B cell (primary cell): ENCODE measurements at places on chromosomes 6 and 20. TPM values are rescaled to one million over a fixed set of nuclear protein-coding genes. Genes with fewer than 3 reads are reported as not detected.

Gene ALDH8A1
- 0.49 and 1.6 TPM in 2 replicates for total RNA-seq

Gene RIPPLY2
- not detected in 2 replicates for total RNA-seq

Gene SGK2
- total RNA-seq: 1.7 and 2.4 TPM in 2 replicates

DNA sequence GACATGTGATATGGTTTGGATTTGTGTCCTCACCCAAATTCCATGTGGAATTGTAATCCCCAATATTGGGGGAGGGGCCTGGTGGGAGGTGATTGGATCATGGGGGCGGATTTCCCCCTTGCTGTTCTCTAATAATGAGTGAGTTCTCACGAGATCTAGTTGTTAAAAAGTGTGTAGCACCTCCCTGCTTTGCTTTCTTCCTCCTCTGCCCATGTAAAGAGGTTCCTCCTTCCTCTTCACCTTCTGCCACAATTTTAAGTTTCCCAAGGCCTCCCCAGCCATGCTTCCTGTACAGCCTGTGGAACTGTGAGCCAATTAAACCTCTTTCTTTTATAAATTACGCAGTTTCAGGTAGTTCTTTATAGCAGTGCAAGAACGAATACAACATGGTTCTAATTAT lies 2.1 kb upstream of the ZNF451 start:
- no peak overlapping the region for H3K27ac ChIP-seq
- H3K4me1 ChIP-seq: peaks cover 7% of the 10 kb centered on the region
- peaks cover 5% of the 10 kb centered on the region for H3K36me3 ChIP-seq
- no peak for DNase-seq
- no peaks in the 10 kb centered on the region for H3K27me3 ChIP-seq

DNA sequence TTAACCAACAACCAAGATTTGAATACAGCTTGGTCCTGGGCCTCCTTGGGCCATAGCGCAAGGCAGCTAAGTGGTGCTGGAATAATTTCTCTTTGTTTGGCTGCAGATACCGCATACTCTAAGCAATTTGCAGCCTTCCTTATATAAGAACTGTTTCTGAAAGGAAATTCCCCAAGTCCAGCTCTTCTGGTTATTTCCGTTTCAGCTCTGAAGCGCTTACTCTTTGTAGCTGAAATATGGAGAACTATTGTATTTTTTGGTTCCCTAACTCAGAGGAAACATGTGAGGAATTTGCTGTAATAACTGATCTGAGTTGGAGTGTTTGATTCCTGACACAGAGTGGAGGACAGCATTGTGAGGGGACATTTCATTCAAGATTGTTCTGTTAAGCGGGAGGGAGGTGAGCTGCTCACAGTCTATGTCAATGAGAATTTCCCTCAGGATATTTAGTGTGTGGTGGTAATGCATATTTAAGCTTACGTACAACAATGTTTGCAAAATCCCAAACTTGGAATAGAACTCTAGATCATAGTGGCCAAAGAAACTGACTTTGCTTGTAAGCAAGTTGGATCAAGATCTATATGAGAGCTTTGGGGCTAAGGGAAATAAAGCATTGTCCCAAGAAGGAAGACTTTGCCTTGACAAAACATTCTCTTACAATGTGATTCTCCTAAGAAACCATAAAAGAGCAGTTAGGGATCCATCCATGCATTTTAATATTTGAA lies 576.6 kb upstream of the FLRT3 start:
- no peaks in the 10 kb centered on the region for H3K27me3 ChIP-seq
- H3K36me3 ChIP-seq: no peaks in the 10 kb centered on the region
- no peak overlapping the region for H3K27ac ChIP-seq

GRCh38 chr6:89146718-89147700 lies 1.2 kb downstream of the PM20D2 start:
- peak overlapping the region; percentile 87 for H3K27ac ChIP-seq
- DNase-seq: no peak
- H3K4me3 ChIP-seq: peak overlapping the region; percentile 68
- H3K4me1 ChIP-seq: peaks cover 11% of the 10 kb centered on the region

- peak overlapping the region; percentile 82 for H3K27ac ChIP-seq
- H3K4me1 ChIP-seq: peaks cover 16% of the 10 kb centered on the region
- peak overlapping the region; percentile 53 for H3K4me3 ChIP-seq
- DNase-seq: peak; percentile 59
- peaks cover 3% of the 10 kb centered on the region for H3K36me3 ChIP-seq
These were observed 280.4 kb downstream of the PTPRK start for GRCh38 chr6:128240024-128240428.

- DNase-seq: no peak
- no peaks in the 10 kb centered on the region for H3K27me3 ChIP-seq
- H3K4me1 ChIP-seq: no peaks in the 10 kb centered on the region
- H3K4me3 ChIP-seq: no peak overlapping the region
- H3K36me3 ChIP-seq: no peaks in the 10 kb centered on the region
These were observed 84.6 kb upstream of the TCF21 start for GRCh38 chr6:133804265-133804664.

DNA sequence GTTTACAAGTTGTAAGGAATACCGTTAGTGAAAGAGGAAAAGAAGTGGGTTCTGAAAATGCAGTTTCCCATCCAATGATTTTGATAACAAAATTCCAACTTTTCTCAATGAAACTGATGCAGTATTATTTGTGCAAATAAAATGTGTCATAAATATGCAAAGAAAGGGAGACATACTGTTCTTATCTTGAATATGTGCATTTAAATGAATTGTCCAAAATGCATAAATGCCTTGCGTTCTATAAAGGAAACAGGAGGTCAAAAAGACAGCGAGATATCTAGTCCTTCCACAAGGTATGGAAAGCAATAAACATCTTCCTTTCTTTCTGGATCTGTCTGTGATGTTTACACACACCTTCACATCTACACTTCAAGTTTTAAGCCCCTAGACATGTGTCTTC lies 54.6 kb upstream of the ISM1 start:
- H3K27me3 ChIP-seq: no peaks in the 10 kb centered on the region
- H3K4me1 ChIP-seq: no peaks in the 10 kb centered on the region
- no peaks in the 10 kb centered on the region for H3K36me3 ChIP-seq
- H3K27ac ChIP-seq: no peak overlapping the region
- no peak overlapping the region for H3K4me3 ChIP-seq
- no peak for DNase-seq

GRCh38 chr6:15580326-15580725 lies 82.5 kb downstream of the DTNBP1 start:
- DNase-seq: no peak
- H3K36me3 ChIP-seq: no peaks in the 10 kb centered on the region
- H3K27me3 ChIP-seq: no peaks in the 10 kb centered on the region
- H3K27ac ChIP-seq: no peak overlapping the region

DNA sequence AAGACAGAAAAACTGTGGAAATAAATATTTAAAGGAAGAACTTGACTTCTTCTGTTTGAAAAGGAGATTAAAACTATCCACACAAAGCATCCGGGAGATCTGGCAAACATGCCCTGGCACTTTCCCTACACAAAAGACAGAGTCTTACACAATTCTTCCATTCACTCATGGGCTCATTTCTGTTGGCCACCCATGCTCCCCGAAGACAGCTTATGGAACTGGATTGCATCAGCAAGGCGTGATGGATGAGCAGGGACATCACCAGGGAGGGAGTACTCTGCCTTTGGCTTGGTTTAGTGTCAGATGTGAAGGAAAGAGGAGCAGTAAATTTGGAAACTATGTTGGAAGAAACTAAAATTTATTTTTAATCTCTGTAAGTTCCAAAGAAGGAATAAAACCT lies 379.3 kb downstream of the CD109 start:
- no peaks in the 10 kb centered on the region for H3K36me3 ChIP-seq
- no peaks in the 10 kb centered on the region for H3K27me3 ChIP-seq
- no peak overlapping the region for H3K27ac ChIP-seq
- DNase-seq: no peak

DNA sequence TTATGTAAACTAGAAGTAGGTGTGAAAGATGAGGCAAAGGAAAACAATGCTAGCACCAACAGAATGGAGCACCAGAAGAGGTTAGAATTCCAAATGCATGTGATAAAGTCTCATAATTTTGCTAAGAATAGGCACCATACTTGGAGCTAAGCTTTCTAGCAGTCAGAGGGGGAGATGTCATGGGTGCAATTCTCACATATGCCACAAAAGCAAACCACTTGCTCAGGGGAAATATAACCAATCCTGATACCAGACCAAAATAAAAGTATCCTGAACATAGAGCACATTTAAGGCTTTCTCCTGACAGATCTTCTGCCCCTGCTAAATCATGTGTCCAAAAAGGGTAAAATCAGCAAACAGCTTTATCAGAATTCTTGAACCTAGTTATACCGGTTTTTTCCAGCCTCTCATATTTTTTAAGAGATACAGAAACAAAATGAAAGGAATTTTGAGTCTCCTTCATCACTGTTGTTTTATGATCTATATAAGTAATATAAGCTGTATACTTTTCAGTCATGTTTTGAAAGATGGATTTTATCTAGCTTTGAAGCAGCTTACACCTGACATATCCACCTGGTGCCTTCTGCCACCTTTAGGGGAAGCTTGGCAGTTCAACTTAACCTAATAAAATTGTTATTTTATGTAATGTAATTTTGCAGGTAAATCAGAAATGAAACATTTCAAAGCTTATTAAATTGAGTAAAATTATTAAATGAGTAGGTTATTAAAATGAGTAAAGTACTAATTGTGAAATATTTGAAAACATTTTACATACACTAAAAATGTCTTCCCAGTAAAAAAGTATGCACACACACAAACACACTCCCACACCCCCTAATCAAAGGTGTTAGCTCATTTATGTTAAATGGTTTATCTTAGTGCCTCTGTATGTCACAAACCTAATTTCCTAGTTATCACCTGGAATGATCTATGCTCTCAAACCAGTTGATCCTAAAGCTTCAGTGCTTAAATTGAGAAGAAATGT lies 2.8 kb downstream of the SPO11 start:
- DNase-seq: no peak
- no peaks in the 10 kb centered on the region for H3K36me3 ChIP-seq
- H3K4me1 ChIP-seq: no peaks in the 10 kb centered on the region
- H3K27me3 ChIP-seq: no peaks in the 10 kb centered on the region
- no peak overlapping the region for H3K4me3 ChIP-seq
- H3K27ac ChIP-seq: no peak overlapping the region

DNA sequence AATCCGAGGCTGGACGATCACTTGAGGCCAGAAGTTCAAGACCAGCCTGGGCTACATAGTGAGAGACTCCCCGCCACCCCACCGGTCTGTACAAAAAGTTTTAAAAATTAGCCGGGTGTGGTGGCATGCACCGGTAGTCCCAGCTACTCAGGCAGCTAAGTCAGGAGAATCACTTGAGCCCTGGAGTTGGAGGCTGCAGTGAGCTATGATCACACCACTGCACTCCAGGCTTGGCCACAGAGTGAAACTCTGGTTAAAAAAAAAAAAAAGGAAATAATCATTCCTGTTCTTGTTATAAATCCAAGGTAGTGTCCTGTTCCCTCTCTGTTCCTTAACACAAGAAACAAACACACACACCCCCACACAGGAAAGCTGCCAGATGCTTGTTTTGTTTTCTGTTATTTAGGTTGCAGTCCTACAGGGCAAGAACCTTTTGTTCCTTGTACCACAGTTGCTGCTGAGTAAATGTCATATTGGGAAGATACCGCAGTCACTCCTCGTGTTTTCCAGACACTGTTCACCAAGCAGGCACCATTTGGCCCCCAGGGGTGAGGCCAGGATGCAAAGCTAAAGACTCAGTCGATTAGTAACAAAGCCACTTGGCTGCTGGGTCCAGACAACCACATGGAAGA lies 28.9 kb downstream of the ASIP start:
- no peak overlapping the region for H3K27ac ChIP-seq
- no peak overlapping the region for H3K4me3 ChIP-seq
- peaks cover 4% of the 10 kb centered on the region for H3K27me3 ChIP-seq

- peaks cover 7% of the 10 kb centered on the region for H3K27me3 ChIP-seq
- no peak overlapping the region for H3K4me3 ChIP-seq
These were observed 274.8 kb downstream of the LRFN2 start for GRCh38 chr6:40312213-40313015.

- H3K27me3 ChIP-seq: no peaks in the 10 kb centered on the region
- H3K36me3 ChIP-seq: no peaks in the 10 kb centered on the region
- H3K4me1 ChIP-seq: no peaks in the 10 kb centered on the region
- DNase-seq: no peak
These were observed 138.8 kb upstream of the HMGN3 start for GRCh38 chr6:79373246-79373645.

DNA sequence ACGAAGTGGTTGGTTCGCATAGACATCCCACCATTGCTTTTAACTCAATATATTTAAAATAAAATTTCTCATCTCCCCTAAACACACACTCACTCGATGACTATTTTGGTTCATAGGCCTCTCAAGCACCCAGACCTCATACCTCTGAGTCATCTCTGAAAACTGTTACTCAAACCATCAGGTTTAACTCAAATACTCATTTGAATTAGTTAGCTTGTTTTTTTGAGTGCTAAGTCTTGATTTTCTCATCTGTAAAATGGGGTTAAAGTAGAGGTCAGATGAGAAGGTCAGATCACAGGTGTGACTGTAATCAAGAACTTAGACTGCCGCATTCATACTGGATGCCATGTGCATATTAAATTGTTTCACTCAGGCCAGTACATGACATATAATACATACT lies 243.9 kb upstream of the TENT5A start:
- no peak for DNase-seq
- no peaks in the 10 kb centered on the region for H3K36me3 ChIP-seq
- no peak overlapping the region for H3K4me3 ChIP-seq
- no peak overlapping the region for H3K27ac ChIP-seq
- H3K4me1 ChIP-seq: no peaks in the 10 kb centered on the region
